ENCODE measurements at places on chromosomes 1 and 21. TPM values are rescaled to one million over a fixed set of nuclear protein-coding genes. Genes with fewer than 3 reads are reported as not detected.

Gene HHIPL2
- total RNA-seq, result not detected

Gene PADI2
- total RNA-seq, result 0.43 TPM

Gene SASS6
- total RNA-seq, result 2.2 TPM

Gene TAF1A
- 9.0 TPM for total RNA-seq

Gene RPTN
- total RNA-seq, result not detected

Gene C1orf167
- total RNA-seq, result not detected

Gene ZFYVE9
- 30.6 TPM for total RNA-seq

Gene OR10J1
- not detected for total RNA-seq

Gene TNFAIP8L2
- total RNA-seq, result not detected

Gene HSD3B2
- total RNA-seq, result not detected

Gene RAB29
- 6.7 TPM for total RNA-seq

Gene OR2L13
- not detected for total RNA-seq

Gene PLCH2
- 0.39 TPM for total RNA-seq

Gene WDR64
- total RNA-seq, result 1.2 TPM

Gene HMGCS2
- not detected for total RNA-seq

Gene TRIM58
- total RNA-seq, result 18.8 TPM

Gene KCNJ9
- total RNA-seq, result not detected

Data from placental epithelial cell (primary cell).